ENCODE measurements at places on chromosomes 5 and 9.
A peak's percentile ranks its signal among the peaks of the same experiment; 100 is the strongest.

DNA sequence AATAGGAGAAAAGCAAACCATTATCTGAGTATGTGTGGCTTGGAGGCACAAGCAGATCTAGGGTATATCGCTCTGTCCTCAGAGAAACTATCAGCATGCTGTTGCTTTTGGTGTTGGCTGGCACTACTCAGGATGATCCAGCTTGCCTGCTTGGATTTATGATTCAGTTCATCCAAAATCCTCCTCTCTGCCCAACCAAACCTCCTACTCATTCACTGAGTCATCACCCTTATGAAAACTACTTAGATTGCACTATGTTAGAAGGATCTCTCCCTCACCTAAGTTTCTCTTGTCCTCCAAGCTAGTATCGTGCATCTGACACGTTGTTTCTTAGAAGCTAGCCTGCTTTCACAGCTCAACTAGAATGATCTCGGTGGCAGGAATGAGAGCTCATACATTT is 14.2 kb upstream of the ZBED3 start:
- DNase-seq, result no peak

DNA sequence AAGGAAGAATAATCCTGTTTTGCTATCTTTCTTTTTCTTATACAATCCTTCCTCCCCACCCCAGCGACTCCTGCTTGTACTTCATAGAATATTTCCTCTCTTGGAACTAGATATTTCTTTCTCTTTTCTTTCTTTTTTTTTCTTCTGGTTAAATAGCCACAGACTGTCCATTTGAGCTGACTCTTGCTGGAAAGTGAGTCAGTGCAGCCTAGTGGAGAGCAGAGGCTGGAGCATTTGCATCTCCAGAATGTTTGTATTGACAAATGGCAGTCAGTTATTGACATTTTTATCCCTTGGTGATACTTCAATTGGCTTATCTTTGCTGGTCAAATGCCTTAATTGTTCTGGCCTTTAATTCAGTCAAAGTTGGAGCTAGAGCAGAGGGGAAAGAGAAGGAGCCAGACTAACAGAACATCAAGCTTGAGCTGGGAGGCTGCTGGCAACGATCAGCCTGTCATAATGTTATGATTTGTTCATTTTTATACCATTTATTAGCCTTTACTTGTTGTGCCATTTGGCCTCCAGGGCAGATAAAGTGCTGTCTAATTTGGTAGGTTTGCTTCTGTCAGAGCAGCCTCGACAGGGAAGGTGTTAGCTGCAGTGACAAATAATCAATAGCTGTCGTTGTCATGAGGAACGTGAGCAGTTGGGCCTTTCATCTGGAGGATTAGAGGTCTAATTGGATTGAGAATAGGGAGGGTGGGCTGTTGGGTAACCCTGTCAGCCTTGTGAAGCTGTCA is 69.0 kb downstream of the INVS start:
- DNase-seq, result no peak

- DNase-seq, result peak; percentile 88
These were observed 110.8 kb downstream of the LHFPL2 start for GRCh38 chr5:78537821-78538220.

GRCh38 chr5:175483337-175483736 is 5.0 kb downstream of the SFXN1 start:
- DNase-seq, result no peak

DNA sequence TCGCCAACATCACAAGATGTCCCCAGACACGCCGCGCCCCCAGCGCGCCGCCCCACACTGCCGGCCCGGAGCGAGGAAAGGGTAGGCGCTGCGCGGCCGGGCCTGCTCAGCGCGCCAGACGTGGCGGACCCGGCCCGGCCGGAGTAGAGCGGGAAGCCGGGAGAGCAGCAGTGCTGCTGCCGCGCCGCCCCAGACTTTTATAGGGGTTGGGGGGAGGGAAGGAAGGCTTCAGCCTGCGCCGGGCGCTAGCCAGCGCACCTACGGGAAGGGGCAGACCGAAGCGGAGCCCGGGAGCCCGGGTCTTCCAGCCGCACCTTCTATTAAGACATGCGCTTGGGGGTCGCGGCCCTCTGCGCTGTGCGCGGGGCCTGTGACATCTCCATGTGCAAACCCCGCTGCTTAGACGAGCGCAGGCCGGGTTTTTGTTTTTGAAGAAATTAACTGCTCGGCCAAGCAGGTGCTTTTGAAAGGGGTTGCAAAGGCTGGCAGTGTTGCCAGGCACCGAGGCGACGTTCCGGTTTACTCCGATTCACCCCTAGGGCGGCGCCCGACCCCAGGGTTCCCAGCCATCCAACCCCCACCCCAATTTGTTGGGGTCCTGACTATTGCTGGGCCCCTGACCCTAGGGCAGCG is 353 bp upstream of the PAX5 start:
- DNase-seq, result no peak

GRCh38 chr9:129640086-129640870 is 1.7 kb downstream of the ASB6 start:
- no peak for DNase-seq

GRCh38 chr5:89948977-89949376 is 460.6 kb downstream of the CETN3 start:
- no peak for DNase-seq

GRCh38 chr5:180684623-180685161 is 35.3 kb upstream of the FLT4 start:
- DNase-seq, result no peak

DNA sequence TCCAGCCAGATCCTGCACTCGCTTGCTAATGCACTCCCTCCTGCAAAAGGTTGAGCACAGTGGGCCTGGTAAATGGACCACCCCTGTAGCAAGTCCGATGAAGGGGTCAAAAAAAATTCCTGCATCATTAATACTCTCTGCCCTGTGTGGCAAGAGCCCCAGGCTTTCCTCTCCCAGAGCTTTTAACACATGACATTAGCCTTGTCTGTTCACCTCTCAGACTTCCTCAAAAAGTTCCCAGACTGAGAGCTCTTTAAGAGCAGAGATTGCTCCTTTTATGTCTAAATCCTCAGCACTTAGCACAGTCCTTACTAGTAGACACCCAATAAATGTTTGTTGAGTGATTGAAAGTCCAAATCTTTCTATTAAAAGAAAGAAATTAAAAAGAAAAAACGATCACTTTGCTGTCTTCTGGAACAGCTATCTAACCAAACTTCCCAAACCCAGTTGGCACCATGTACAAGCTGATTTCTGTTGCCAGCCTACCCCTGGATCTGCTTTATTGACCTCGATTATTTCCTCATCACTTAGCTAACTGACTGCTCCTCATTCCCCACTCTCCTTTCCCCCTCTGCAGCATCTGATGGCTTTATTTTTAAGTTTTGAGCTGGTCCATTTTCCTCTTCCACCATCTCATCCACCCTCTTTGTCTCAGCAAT is 209.8 kb downstream of the ENC1 start:
- DNase-seq, result peak; percentile 32

DNA sequence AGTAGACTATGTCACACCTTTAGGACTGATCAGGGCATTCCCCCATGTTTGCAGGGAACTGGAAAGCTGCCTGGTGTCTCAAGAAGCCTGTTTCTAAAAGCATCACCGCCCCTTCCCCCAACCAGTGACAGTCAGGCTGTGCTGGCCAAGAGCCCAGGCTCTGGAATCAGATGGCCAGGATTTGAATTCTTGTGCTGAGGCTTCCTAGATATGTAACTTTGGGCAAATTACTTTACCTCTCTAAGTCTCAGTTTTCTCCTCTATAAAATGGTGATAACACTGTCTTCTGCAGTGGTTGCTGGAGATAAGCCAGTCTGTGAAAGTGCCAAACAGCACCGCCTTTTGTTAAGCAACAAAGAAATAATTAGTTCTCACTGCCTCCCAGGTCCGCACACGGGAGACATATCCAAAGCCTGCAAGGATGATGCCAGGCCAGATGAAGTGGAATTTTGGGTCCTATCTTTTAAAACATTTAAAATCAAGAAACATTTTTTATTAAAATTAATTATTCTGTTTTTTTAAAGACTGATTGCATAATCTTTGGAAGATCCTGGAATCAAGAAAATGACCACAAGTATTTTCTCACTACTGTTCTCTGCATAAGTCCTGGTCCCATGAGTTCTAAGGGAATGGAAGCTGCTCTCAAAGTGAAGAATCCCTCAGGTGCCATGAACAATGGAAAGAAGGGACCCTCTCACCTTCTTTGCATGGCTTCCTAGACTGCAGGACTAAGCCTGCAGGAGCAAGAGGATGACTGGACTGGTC is 13.9 kb downstream of the SLC31A2 start:
- peak; percentile 86 for DNase-seq

DNA sequence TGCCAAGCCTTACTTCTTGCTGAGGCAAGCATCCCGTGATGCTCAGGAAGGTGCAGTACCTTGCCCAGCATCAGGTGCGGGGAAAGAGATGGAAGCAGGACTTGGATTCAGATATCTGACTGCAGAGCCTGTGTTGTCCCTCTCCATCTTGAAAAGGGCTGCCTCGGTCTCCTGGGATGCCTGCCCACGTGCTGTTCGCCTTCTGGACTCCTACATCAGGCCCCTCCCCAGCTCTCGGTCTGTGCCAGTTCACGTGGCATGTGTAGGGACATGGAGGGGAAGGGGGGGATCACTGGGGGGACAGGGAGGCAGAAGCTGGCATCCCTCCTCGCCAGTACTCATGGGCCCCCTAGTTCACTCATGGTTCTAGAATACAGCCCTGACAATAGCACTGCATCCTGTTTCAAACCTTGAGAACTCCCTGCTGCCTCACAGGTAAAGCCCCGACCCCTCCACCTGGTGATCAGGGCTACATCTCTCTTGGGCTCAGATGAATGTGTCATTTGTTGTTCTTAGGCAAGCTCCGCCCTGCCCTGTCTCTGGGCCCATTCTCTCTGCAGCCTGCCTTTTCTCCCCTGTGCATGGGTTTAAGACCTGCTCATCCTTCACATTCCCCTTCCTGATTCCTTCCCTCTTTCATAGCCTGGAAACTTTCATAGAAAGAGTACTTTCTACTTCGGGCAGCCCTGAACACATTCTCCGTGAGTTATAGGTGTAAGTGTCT is 38.9 kb upstream of the SLC25A51 start:
- no peak for DNase-seq

- no peak for DNase-seq
These were observed 652.9 kb downstream of the SEMA5A start for GRCh38 chr5:8892926-8893325.

DNA sequence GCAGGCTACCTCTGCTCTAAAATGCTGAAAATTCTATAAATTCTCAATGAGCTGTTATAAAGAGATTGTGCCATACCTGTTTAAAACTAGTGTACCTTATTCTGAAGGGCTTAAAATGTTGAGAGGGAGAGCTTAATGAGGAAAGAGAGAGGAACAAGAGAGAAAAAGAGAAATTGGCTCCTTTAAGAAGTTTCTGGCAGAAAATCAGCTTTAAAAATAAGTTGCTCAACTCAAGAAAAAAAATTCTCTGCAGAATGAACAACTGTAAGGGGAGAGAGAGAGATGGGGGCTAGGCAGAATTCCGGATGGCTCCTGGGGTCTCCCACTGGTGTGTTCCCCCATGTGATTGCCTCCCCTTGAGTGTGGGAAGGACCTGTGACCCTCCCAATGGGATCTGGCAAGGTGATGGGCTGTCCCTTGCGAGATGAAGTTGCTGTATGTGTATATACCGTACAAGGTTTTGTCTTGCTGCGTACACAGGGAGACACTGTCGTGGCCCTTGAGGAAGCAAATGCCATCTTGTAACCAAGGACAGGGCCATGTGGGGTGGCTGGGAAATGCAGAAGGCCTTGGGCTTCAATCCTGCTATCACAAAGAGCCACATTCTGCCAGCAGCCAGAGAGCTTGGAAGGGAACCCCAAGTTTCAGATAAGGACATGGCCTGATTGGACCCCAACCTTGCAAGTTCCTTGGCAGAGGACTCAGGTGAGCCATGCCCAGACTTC is 64.3 kb upstream of the S1PR3 start:
- no peak for DNase-seq

GRCh38 chr9:73183917-73184861 is 32.5 kb downstream of the ANXA1 start:
- peak; percentile 48 for DNase-seq

- no peak for DNase-seq
These were observed 20.1 kb downstream of the RCL1 start for GRCh38 chr9:4812858-4813257.

GRCh38 chr9:107932046-107932445 is 442.5 kb upstream of the KLF4 start:
- no peak for DNase-seq

DNA sequence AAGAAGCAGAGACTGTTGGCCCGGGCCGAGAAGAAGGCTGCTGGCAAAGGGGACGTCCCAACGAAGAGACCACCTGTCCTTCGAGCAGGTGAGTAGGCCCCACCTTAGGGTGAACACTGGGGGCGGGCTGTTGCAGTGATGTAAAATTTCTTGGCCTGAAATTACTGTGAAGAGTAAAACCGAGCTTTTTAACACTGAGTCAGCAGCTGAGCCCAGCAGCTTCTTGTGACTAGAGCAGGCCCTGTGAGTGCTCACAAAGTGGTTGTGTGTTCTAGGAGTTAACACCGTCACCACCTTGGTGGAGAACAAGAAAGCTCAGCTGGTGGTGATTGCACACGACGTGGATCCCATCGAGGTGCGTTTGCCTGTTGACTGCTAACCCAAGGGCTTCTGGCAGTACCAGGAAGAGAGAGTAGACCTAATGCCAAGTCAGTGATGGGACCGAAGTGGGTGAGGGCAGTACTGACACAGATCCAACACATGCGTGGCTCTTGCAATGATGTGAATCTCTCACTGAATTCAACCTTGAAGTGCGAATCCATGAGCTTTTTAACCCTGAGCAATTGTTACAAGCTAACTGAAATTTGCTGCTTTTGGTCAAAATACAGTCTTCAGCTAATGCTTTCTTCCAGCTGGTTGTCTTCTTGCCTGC is 2.1 kb downstream of the RPL7A start:
- no peak for DNase-seq

DNA sequence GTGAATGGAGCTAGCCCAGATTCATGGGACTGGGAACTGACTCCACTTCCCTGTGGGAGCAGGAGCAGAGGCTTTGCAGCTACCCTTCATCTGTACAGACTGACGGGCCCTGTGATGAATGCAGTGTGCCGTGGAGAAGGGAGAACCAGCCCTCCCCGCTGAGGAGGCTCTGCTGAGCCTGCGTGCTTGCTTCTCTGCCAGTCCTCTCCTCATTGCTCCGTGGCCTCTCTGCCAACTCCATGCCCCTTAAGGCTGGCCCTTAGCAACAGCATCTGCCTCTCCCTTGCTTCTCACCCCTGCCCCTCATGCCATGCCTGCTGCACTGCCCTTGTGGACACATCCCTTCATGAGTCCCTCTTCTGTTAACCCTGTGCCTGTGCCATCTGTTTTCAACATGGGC is 53.6 kb downstream of the GADD45G start:
- no peak for DNase-seq

DNA sequence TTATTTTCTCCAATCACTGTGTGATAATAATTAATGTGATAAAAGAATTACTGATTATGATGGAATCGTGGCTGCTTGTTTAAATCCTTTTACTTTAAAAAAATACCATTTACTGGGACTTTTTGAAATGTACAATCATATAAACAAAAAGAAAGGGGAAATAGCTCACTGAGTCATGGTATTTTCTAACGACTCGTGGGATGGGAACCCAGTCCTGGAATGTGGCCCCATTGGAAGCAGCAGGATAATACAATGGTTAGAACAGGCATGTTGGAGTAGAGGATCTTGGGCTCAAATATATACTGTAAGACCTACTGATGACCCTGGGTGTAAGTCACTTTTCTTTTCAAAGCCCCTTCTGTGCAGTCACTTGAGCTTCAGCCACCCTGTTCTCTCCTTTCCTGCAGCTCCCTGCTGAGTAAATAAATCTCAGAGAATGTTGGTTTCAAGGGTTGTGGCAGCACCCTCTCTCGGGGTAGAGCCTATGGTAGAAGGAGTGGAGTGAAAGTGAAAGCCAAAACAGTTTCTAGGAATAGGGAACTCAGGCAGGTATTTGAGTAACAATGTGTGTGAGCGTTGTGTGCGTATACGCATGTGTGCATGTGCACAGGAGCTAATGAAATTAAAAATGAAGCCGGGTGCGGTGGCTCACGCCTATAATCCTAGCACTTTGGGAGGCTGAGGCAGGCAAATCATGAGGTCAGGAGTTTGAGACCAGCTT is 40.8 kb upstream of the LARP1 start:
- peak; percentile 31 for DNase-seq

All from pons (tissue), 1 donor.